Stimulated activated CD4-positive, alpha-beta T cell treated with anti-CD3 and anti-CD28 coated beads, Interleukin-1b, Interleukin-23, amount 100 ng/mL, for 48 hours (primary cell): ENCODE measurements at places on chromosomes 12 and 14.

- no peak for DNase-seq
Measured at GRCh38 chr12:27521066-27521465, 2.9 kb upstream of the PPFIBP1 start.

DNA sequence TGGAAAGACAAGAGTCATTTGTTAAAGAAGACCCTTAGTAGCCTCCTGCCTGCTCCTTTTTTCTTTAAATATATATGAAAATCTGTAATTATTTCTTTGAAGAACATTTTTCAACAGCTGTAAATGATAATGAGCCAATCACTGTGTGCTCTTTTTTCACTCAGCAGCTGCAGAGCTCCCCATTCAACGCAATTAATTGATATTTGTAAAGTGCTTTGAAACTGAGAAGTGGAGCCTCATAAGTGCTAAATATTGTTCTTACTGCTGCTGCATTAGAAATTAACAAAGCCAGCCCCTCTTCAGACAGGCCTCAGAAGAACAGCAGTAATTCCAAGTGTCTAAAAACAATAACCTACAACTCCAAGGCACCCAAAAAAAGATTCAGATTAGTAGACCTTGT, 224.3 kb downstream of the GXYLT1 start:
- no peak for DNase-seq

DNA sequence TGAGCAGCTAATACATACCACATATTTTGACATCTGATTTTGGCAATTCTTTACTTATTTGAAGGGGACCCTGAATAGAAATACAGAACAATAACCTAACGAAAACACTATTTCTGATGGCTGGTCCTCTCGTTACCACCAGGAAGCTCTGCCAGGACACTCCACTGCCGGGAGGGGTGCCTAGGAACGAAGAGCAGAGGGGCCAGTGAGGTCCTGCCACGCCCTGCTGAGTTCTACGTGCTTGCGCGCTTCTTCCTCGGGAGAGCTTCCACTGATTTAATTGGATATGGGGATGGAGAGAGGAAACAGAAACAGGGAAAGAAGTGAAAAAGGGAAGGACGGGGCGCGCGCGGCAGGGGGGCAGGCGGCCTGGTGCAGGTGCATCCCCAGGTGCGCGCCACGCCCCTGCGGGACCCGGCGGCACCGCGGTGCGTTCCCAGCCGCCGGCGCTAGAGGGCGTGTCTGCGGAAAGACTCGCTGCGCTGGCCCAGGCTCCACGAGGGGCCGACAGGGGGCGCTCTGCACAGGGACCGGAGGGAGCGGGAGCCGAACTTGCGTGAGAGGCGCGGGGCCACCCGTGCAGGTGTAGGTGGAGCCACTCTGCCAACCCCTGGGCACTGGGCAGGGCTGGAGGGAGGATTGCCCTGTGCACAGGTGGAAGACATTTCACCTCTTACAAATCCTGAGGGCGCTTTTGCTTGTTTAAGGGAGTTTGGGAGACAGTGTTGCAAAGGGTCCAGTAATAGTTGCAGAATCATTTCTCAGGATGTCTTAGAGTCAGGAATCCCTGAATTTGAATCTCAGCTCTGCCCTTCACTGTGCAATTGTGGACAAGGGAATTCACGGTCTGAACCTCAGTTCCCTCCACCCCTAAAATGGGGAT, 986.3 kb upstream of the TMEM132C start:
- peak; percentile 71 for DNase-seq

- DNase-seq = no peak
Measured at GRCh38 chr12:110116623-110117022, 7.5 kb upstream of the IFT81 start.

DNA sequence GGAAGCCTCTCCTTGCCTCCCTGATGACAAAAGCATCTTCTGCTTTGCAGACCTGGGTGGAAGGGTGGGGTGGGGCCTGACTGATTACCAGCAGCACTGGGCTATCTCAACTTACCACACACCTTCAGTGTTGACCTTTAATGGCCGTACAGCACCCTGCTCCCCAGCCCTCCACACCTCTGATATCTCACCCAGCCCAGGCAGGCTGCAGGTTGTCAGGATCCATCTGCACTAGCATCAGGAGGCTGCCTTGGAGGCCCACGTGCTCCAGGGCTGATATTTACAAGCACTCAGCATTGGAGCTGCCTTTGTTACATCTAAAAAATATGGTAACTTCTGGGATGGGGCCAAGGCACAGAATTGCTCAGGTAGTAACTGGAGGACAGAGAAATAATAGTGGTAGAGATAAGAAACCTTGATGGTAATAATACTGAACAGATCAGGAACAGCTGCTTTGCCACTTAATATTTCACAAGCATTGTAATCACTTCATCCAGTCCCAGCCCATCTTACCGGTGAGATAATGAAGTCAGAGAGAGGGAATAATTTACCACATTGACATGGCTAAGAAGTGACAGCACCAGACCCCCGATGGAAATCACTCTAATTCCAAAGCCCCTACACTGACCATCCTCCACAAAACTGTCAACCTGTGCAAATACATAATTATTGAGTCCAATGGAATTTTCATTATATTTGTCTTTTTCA, 125.2 kb upstream of the RFLNA start:
- DNase-seq = no peak

DNA sequence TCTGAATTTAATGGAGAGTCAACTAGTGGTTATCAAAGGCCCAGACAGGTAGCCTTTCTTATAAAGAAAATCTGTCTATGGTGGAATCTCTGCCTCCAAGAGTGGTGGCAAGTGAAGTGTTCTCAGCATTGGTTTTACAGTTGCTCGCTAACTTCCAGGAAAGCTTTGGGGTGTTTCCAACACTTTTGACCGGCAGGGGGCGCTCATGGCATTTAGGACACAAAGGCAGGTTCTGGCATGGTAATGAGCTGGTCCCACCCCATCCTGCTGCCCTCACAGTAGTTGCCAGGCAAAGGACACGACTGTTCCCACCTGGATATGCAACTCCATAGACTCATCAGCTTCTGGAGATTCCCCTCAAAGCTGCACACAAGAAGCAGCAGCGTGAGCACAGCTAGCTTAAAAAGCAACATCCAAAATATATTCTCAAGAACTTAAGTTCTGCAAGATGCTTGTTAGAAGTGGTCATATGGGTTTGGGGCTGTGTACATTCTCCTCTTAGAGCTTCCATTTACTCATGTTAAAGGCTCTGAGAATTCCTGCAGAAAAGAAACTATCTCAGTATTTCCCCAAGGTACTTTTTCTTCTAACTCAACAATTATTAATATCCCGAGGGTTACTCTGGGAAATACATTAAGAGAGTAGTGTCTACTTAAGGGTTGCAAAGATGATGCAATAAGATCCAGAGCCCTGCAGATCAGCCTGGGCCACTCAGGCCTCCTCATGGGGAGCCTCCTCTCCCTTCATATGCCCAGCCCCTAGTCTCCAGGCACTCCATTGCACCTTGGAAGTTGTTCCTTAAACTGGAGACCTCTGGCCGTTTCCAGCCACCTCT, 14.8 kb downstream of the PROX2 start:
- DNase-seq = peak; percentile 88

- no peak for DNase-seq
Measured at GRCh38 chr14:54332490-54332889, 64.3 kb upstream of the CDKN3 start.

DNA sequence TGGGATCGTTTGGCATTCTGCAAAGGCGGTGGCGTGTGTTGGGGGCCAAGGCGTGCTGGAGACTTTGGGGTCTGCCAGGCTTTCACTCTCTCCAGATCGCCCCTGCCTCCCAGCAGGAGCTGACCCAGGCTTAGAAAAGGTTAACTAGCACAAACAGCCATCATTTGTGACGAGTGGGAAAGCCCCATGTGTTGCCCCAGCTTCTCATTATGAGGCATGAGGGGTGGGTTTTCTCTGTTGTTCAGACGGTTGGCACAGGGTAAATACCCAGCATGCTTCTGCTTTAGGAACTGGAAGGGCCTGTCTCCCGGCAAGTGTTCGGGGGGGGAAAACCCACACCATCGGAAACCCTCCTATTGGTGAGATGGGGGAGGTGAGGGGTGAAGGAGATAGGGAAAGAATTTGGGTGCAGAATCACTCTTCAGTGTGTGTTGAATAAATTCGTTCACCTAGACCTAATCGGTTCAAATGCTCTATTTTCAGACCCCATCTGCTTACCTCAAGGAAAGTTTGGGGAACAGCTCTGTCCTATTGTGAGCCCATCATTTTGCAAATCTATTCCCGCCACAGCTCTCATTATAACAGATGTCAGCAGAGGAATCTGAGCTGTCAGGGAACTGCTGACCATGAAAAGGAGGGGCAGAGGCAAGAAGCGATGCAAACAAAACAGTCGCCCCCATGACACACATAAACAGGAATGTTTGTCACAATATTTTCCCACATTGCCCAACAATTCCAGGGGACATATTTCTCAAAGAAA, 34.7 kb upstream of the C12orf42 start:
- peak; percentile 6 for DNase-seq

DNA sequence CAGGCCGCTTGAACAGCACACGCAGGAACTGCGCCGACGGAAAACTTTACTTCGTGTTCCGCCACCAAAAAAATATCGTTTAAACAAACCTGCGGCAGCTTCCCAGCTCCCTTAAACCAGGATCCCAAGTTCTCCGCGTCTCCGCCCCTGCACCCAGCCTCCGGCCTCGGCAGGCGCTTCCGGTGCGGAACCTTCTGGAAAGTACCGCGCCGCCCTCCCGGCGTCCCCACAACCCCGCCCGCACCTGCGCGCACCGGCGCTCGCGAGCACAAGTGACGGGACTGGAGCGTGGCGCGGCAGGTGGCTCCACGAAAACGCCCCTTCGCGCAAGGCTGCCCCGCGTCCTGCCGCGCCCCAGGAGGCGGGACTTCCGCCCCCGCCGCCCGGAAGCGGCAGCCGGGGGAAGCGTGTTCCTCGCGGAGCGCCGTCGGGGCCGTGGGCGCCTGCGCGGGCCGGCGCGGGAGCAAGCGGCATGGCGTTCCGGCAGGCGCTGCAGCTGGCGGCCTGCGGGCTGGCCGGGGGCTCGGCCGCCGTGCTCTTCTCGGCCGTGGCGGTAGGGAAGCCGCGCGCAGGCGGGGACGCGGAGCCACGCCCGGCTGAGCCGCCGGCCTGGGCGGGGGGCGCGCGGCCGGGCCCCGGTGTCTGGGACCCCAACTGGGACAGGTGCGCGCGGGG, at the start of gene PGAM5:
Gene PGAM5 (plus strand): TSS at position 438 of the 675 bp plus-strand sequence. CDS start 35 bp downstream, at position 473.
- peak; percentile 88 for DNase-seq

DNA sequence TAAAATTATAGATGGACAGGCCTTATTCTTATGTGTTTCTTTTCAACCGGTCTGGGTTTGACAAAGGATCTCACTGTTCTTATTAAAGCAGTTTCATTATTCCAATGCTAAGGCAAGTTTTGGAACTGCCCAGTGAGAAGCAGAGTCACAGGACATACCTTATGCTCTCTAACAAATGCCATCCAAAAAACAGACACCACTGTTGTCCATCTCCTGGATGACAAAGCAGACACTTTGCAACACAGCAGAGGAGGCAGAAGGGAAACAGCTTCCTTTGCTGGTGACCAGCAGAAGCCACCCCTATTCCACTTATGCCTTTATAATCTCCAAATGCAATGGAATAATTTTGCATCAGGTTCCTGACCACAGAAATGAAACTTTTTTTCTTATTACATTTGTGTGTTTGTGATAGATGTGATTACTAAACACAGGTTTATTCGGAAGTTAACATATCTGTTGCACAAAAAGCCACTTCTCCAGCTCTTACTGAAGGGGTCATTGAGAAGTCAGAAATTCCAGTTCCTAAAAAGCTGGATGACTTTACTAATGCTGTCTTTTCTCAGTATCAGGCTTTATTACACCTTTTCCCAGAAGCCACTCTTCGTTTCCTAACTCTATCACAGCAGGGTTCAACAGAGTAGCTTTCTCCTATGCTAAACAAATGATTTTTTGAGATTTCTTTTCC, 115.6 kb downstream of the BTG1 start:
- DNase-seq = no peak

- DNase-seq = no peak
Measured at GRCh38 chr12:52605542-52605941, 4.3 kb upstream of the KRT72 start.

- peak; percentile 2 for DNase-seq
Measured at GRCh38 chr12:44875417-44875953, 630 bp downstream of the NELL2 start.

DNA sequence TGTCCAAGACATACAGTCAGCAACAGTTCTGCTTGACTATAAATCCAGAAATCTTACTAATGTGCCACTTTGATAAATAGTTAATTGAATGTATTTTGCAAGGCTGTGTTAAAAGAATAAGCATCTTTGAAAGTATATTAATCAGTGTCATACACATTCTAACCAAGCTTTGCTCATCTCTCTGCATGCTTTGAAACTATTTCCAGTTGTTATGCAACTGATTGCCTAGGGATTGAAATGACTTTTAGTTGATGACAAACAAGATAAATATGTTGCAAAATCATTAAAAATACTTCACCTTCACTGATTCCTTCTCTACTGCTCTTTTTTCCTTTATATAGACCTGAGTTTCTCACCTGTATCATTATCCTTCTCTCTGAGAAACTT, 91.3 kb downstream of the AEBP2 start:
- DNase-seq = no peak

- DNase-seq = no peak
Measured at GRCh38 chr14:52044791-52045522, 23.9 kb downstream of the NID2 start.

GRCh38 chr12:6608592-6609281, 1.6 kb upstream of the CHD4 start:
- DNase-seq = peak; percentile 38

DNA sequence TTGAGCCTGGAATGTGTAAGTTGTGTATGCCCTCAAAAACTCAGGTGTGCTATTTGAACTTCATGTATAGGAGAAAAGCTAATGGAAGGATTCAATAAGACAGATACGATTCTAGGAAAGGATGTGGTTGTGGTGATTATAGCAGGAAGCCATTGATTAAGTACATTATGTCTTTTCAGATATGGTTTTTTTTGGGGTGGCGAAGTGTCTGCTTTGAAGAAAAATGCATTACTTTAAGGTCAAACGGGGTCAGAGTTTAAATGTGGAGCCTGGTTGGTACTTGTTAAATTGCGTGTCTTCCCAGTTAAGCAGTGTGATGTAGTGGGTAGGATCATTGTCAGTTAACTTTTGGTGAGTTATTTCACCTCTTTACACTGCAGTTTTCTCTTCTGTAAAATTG, 13.0 kb upstream of the NUP107 start:
- DNase-seq = no peak

- DNase-seq = no peak
Measured at GRCh38 chr12:30296486-30296885, 399.2 kb downstream of the IPO8 start.

- no peak for DNase-seq
Measured at GRCh38 chr12:97182769-97183168, 275.7 kb downstream of the NEDD1 start.

- no peak for DNase-seq
Measured at GRCh38 chr12:116331876-116332275, 54.4 kb upstream of the MED13L start.

DNA sequence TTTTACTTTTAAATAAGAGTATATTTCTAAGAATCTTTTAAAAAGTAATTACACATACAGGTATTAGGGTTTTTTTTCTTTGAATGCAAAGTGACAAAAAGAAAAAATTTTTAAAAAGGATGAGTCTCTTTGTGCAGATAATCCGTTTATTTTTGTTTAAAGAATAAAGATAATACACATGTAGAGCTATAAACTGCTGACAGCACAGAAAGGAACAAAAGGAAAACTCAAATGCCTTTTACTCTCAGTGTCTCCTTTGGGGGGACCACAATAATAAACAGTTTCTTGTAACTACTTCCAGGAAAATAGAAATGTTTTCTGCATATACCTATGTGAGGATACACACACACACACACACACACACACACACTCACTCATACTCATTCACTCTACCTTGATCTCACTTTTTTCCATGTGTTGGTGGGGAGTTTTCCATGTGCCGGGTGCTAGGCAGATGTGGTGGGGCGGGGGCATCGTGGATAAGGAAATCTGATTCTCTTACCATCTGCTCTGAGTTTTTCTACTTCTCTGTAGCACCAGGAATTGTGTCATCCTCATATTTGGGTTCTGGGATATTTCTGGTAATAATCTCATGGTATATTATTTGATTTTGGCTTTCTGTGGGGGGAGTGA, 58.1 kb downstream of the KCTD10 start:
- DNase-seq = no peak
